Stimulated activated CD4-positive, alpha-beta T cell treated with anti-CD3 and anti-CD28 coated beads, TNF-alpha, amount 100 ng/mL, for 24 hours (primary cell): ENCODE measurements at places on chromosomes 5 and 9.

- no peak for DNase-seq
These were observed 5.6 kb downstream of the IFNA14 start for GRCh38 chr9:21234153-21234687.

DNA sequence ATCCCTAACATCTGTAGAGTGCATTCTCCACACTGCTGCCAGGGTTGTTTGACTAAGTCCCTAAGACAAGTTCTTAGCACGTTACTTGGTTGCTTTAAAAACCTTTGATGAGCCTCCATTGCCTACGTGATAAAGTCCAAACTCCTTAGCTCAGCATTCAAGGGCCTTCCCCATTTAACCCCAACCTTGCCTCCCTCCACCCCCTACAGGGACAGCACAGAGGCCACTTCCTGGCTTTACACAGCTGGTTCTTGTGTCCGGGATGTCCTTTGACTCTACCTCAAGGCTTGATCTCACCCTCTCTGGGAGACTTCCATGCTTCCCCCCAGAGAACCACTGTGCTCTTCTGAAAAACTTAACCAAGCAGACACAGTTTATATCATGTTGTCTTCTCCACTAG is 29.4 kb downstream of the FAM240B start:
- no peak for DNase-seq

GRCh38 chr9:131048332-131048731 is 39.4 kb downstream of the LAMC3 start:
- no peak for DNase-seq

GRCh38 chr5:95620870-95621838 is 1.3 kb downstream of the GPR150 start:
- peak; percentile 46 for DNase-seq

GRCh38 chr9:106708475-106709146 is 154.4 kb upstream of the ZNF462 start:
- DNase-seq: no peak

- no peak for DNase-seq
These were observed at the start of gene FREM1 for GRCh38 chr9:14909961-14910805. Gene FREM1, minus strand, starts transcription at chr9:14910428. Its CDS starts 41,451 bp downstream, at chr9:14868977.

DNA sequence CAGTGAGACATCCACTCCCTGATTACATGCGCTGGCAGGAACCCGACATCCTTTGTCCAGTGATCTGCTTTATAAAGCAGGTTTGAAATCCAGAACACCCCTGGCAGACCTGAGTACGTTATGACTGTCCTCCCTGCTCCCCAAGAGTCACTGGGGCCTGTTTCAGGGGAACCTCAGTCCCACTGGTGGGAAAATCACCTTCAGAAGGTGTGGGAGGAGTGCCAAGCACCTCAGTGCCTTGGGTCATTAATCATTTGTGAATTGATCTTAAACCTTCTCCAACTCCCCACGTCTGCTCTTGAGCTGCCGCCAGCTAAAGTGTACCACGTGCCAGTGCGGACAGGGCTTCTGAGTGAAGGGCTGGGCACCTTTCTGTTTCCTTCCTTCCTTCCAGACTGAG is 16.2 kb downstream of the SLC6A3 start:
- DNase-seq: no peak

GRCh38 chr5:44266882-44267576 is 122.2 kb downstream of the FGF10 start:
- DNase-seq: no peak

- no peak for DNase-seq
These were observed 94.1 kb upstream of the ADAMTS2 start for GRCh38 chr5:179439181-179439985.

- DNase-seq: no peak
These were observed 492 bp upstream of the NEK6 start for GRCh38 chr9:124257070-124257843.

GRCh38 chr5:88355490-88356050 is 86.9 kb upstream of the TMEM161B start:
- no peak for DNase-seq

DNA sequence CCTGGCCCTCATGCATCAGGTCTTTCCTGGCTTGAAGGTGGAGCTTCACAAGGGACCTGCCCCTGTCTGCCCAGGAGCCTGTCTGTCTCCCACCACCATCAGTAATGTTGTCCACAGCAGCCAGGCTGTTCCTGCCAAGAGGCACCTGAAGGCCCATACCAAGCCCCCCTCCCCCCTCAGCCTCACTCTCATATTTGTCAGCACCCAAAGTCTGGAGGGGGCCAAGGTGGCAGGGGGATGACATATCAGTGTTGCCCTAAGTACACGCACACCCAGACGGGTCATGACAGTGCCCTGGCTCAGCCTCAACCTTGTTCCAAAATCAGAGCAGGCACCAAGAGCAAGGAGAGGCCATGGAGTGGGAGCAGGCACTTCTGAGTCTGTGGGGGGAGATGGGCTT is 27.2 kb upstream of the CYLC2 start:
- DNase-seq: no peak

GRCh38 chr9:110199643-110200042 is 8.3 kb downstream of the C9orf152 start:
- no peak for DNase-seq

DNA sequence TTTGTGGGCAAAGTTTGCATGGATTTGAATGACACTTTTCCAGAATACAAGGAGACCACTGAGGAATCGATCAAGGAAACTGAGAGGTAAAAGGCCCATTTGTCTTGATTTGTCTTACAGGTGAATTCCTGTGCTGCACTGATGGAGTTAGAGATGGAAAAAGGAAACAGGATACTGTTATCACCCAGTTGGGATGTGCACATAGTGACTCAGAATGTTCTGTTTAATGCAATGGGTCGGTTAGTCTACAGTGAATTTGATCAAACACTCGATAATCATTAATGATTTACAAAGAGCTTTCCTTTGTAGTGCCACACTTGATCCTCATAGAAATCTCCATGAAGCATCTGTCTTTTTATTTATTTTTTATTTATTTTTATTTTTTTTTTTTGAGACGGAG is 64.7 kb downstream of the GDA start:
- no peak for DNase-seq

DNA sequence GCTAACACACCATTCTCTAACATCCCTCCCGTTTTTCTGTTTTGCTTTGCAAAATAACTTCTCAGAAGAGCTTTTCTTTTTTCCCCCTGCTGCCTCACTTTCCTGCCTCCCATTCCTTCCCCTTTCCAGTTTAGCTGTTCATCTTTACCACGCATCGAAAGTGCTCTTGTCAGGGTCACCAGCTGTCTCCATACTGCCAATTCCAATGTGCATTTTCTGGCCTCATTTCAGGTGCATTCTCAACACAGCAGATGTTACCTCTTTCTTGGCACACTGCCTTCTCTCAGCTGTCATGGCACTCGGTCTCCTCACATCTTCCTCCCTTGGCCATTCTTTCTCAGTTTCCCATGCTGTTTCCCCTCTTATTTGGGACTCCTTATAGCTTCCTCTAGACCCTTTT is 9.5 kb downstream of the ARSK start:
- no peak for DNase-seq

DNA sequence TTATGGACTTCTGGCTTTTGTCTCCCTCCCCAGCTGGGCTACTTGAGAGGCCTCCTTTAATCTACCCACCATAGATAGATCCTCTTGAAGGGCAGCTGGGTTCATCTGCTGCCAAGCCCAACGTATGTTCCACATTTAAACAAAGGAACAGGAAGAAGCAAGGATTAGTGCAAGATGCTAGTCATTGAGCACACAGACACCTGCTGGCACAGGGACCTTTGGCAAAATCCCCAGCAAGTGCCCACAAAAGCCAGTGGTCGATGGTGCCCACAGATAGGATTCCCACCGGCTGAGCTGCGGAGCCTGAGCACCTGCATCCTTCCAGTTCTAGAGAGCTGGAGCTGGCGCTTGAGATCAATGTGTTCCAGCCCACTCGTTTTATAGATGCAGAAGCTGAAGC is 57.7 kb upstream of the SHB start:
- no peak for DNase-seq

GRCh38 chr5:44795496-44795895 is 13.3 kb upstream of the MRPS30 start:
- no peak for DNase-seq

DNA sequence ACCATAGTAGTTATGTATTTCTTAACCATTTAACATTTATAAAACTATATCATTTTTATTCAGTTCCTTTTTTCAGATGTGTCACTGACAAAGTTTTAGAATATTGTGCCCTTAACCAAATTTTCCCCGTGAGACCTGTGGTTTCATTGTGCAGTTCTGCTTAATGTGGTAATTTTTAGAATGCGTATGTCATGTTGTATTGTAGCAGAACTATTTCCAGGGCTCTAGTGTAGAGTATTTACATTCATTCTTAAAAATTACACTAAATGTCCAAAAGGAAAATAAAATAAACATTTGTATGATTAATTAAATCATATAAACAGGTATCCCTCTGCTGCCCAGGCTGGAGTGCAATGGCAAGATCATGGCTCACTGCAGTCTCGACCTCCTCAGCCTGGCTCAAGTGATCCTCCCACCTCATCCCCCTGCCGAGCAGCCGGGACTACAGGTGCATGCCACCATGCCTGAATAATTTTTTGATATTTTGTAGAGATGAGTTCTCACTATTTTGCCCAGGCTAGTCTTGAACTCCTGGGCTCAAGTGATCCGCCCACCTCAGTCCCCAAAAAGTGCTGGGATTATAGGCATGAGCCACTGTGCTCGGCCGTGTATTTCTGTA is 15.4 kb downstream of the SERINC5 start:
- DNase-seq: no peak

- no peak for DNase-seq
These were observed 233.9 kb upstream of the RPS23 start for GRCh38 chr5:82512025-82512424.

DNA sequence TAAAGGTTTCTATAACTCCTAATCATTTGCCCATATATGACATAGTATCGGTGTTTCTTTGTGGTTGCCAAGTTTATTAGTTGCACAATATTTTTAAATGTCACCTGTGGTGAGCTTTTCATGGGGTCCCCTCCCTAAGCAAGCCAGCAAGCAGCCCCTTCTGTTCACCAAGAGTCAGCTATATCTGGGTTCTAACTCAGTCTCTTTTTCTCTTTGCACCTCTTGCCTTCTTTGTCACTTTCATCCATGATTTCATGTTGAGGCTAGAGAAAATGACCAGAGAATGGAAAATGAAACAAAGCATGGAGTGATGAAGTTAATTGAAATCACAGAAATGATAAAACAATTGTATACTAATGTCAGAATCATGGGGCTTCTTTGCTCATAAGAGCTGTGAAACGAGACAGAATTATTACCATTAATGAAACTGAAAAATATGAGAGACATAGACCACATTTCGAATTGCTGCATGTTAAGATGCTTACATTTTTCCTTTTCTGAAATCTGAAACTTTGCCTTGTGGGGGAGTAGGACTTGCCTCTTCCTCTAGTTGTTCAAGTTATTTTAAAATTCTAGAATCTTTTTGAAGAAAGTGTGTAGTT is 75.7 kb downstream of the CAMK4 start:
- no peak for DNase-seq

- no peak for DNase-seq
These were observed 57.9 kb downstream of the ARHGAP26 start for GRCh38 chr5:142827934-142828576.

- DNase-seq: no peak
These were observed 29.3 kb downstream of the CSF2 start for GRCh38 chr5:132102944-132103331.

- no peak for DNase-seq
These were observed 78.5 kb downstream of the FOXD1 start for GRCh38 chr5:73370095-73370494.

GRCh38 chr5:115543365-115544042 is 1.1 kb downstream of the FEM1C start:
- peak; percentile 23 for DNase-seq

DNA sequence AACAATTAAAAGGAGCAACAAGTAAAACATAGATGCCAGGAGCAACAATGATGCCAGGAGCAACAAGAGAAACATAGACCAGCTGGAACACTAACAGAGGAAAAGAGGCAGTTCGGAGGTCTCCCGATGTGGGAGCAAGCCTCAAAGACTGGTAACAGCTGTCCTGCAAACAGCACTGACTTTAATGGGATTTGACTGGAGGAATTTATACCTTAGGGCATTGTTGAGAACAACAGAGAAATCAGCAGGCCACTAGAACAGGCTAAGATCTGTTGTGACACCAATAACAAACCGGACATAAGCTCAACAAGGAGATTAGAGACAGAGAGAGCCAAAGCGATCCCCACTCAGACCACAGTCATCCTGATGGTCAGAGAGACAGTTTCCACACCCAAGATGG is 11.8 kb upstream of the SYK start:
- DNase-seq: no peak

- DNase-seq: no peak
These were observed 66.2 kb upstream of the CLINT1 start for GRCh38 chr5:157924931-157925729.

- no peak for DNase-seq
These were observed 123.2 kb downstream of the FGF18 start for GRCh38 chr5:171542525-171543140.

- no peak for DNase-seq
These were observed 27.0 kb upstream of the TMOD1 start for GRCh38 chr9:97474372-97474925.

DNA sequence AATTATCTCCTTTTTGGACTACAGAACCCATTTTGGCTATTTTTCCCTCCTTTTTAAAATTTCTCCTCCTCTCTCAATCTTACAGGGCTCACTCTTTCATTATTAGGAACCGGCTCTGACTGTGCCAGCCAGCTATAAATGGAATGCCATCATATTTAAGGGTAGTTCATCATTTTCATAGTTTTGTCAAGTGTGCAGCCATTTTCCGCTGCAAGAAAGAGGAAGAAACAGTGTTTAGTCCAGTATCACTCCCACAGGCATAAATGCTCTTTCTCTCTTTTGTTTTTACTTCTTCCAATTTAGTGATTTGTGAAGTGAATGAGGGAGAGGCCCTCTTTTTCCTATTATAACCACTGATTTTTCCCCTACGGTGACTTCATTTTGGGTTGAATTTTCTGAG is 290.0 kb downstream of the NR3C1 start:
- DNase-seq: no peak

- DNase-seq: no peak
These were observed 3.4 kb downstream of the PDLIM4 start for GRCh38 chr5:132260714-132261551.

GRCh38 chr9:78592811-78593210 is 295.9 kb downstream of the PSAT1 start:
- DNase-seq: no peak

GRCh38 chr5:61805101-61805500 is 473.0 kb downstream of the ZSWIM6 start:
- DNase-seq: no peak

DNA sequence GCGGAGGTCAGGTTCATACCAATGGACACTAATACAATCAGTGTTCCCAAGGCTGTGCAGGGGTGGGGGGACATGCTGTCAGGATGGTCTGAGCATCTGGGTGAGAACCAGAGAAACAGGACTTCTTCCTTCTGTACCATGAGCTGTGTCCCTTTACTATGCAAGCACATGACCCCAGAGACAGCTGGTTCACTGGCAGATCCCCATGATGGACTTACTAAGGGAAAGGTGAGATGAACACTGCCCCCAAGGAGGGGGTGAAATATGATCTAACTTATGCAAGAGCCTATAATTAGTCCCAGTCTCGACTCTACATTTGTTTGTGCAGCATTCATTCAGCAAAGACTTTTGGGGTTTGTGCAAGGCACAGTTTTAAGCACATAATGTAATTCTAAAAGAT is 91.4 kb downstream of the LIFR start:
- no peak for DNase-seq

GRCh38 chr9:127197861-127198430 is 66.6 kb upstream of the GARNL3 start:
- no peak for DNase-seq
